ENCODE measurements at places on chromosomes 2 and 18.

GRCh38 chr2:168392024-168392423, 64.0 kb upstream of the CERS6 start:
- no peak for DNase-seq

DNA sequence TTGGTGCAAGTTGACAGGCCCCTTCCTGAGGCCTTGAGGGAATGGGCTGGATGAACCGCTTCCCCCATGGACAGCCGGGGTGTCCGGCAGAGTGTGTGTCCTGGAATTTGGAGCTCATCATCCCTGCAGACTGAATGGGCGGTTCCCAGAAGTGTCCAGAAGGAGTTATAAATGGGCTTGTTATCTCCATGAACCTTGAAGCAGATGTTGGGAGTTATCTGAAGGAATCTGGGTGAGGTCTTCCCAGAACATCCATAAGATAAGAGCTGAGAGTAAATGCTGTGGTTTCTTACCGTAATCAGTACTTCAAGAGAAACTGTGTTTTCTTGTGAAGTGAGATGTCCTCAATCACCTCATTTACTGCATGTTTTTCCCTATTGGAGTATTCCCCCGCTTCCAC, 21.1 kb downstream of the PLB1 start:
- no peak for DNase-seq

GRCh38 chr2:161422816-161423403, 6.8 kb downstream of the TBR1 start:
- no peak for DNase-seq

DNA sequence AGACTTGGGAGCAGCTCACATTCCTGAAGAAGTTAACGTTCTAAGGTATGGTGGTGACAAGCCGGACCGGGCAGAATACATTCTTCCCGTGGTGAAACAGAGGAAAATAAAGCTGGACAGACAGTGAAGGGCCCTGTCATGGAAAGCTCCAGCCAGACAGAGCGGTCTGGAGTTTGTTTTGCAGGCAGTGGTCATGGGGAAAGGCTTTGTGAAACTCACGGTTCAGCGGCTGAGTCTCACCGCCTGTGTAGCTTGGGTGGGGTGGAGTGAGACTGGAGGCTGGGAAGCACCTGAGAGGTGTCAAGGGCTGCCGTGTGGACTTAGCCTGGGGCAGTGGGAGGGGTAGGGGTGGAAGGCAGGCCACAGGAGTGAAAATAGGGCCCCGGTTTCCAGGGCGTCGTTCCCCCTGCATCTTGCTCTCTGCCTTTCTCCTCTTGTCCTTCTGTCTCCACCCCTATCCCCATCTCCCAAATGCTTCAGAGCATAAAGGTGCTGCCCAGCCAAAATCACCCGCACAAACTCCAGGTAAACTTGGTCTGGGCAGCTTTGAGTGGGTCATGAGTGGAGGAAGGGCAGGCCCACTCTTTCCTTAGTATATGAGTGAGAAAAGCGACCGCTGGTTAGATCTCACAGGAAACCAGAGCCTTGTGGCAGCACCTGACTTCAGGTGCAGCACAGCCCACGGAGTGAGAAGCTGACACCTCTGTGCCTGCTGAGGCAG, 11.4 kb upstream of the SLC20A1 start:
- DNase-seq, result no peak

GRCh38 chr2:35787302-35788031, 568.1 kb upstream of the CRIM1 start:
- DNase-seq, result no peak

GRCh38 chr2:108459441-108459840, 10.4 kb downstream of the GCC2 start:
- DNase-seq, result no peak

Data from cortex of kidney (tissue), 1 donor.